ENCODE measurements at places on chromosomes 7 and 10.

- no peak for DNase-seq
These were observed 127.0 kb upstream of the JCAD start for GRCh38 chr10:30186371-30186875.

GRCh38 chr10:126528315-126528835 lies 140.1 kb upstream of the ADAM12 start:
- DNase-seq = no peak

DNA sequence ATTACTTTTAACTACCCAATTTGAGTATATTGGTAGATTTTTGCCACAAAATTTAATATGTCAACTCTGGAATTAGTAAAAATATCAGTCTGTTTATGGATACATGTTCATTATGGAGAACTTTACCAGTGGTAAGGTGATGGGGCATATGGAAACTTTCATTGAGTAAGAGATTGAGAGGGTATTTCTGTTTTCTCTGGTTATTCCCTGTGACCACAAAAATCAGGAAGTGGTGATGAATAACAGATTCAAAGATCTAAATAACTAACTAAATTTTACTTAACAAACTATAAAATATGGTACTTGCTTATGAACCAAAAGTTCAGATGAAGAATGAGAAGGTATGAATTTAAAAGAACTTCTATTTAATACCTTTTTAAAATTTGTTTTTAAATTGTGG lies 22.1 kb upstream of the STEAP4 start:
- DNase-seq = no peak

DNA sequence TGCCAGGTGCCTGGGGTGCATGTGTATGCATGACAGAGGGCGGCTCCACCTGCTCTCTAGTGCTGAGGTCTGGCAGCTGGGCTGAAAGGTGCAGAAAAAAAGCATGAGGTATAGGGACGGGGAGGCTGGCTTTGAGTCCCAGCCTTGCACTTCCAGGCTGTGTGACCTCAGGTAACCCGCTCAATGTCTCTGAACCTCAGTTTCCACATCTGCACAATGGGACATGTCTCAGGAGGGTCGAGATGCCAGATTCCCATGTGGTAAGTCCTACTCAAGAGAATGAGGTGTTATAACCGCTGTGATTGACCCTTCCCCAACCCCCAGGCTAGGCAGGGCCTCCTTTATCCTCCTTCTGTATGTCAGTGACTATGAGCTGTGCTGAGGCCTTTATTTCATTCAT lies 48.8 kb downstream of the ARHGAP22 start:
- DNase-seq = no peak

- no peak for DNase-seq
These were observed 305.0 kb downstream of the XPNPEP1 start for GRCh38 chr10:109618301-109618700.

DNA sequence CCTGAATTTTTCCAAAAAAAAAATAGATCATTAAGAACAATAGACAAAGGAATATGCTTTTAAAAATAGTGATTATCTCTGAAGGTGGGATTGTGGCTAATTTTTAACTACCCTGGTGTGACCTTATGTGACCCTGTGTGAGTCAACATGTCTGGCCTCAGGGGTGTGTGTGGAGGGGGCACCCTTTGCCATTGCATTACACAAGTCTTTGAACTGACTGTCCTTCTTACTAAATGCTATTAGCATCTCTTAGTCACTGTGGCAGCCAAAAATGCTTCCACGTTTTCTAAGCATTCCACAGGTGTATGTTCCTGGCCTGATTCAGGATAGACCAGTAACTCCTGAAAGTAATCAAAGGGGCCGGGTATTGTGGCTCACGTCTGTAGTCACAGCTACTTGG lies 175.4 kb downstream of the MGMT start:
- DNase-seq = peak; percentile 32

GRCh38 chr10:66822801-66823200 lies 103.0 kb upstream of the LRRTM3 start:
- DNase-seq = no peak

GRCh38 chr7:81684514-81685269 lies 85.2 kb downstream of the HGF start:
- peak; percentile 92 for DNase-seq

- DNase-seq = no peak
These were observed 108.6 kb downstream of the NRCAM start for GRCh38 chr7:108347616-108348015.

GRCh38 chr10:23363793-23364135 lies 19.2 kb upstream of the C10orf67 start:
- no peak for DNase-seq

GRCh38 chr10:103395754-103396066 lies 565 bp downstream of the ATP5MK start:
- no peak for DNase-seq
